ENCODE measurements at places on chromosomes 4 and X.

DNA sequence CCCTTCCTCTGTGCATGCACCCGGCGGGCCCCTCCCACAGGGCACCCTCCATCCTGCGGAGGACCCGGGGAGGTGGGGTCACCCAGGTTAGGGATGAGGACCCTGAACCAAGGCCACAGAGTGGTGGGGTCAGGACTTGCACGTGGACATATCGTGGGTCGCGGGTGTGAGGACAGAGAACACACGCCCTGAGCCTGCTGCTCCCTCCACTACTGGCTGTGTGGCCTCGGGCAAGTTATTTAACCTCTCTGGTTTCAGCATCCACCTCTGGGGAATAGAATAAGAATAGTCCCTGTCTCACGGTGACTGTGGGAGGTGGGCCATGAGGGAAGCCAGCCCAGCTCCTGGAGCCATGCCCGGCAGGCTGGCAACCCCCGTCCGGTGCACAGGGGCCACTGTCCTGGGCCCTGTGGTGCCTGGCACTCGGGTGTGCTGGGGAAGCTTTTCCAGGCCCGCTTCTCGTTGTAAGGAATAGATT lies 5.1 kb downstream of the PSAPL1 start:
- no peak for DNase-seq

- no peak for DNase-seq
Measured at GRCh38 chr4:76558396-76559235, 123.6 kb downstream of the SHROOM3 start.

DNA sequence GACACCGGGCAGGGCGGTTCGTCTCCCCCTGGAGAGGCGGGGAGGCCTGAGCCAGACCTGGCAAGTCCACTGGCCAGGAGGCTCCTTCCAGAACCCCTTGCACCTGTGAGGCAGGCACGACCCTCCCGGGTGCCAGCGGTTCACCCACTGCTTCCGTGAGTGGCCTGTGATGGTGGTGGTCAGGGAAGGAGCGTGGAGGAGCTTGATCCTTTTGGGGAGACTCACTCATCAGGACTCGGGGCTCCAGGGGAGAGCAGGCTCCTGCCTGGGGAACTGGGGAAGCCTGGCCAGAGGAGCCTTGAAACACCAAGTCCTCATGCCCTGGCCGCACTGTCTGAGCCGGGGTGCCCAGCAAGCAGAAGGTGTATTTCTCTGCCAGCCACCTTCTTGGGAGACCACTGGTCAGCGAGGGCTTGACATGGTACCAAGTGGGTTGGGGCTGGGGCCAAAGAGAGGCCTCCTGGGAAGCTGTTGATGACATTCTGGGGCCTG lies 860 bp downstream of the FAM50A start:
- no peak for DNase-seq

GRCh38 chr4:171342646-171343045 lies 470.6 kb upstream of the GALNTL6 start:
- no peak for DNase-seq

DNA sequence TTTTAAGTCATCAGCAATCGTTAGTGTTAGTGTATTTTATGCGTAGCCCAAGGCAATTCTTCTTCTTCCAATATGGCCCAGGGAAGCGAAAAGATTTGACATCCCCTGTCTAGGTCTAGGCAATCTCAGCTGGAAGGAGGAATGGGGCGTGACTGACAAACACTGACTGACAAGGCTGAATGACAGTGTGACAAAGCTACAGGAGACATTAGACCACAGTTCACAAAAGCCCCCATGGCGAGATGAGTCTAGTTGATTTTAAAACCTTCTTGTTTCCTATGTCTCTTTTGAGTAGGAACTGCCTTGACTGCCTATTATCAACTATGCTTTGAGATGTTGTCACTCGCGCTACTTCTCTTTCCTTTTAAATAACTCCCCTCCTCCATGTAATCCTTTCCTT lies 42.3 kb downstream of the QRFPR start:
- no peak for DNase-seq

DNA sequence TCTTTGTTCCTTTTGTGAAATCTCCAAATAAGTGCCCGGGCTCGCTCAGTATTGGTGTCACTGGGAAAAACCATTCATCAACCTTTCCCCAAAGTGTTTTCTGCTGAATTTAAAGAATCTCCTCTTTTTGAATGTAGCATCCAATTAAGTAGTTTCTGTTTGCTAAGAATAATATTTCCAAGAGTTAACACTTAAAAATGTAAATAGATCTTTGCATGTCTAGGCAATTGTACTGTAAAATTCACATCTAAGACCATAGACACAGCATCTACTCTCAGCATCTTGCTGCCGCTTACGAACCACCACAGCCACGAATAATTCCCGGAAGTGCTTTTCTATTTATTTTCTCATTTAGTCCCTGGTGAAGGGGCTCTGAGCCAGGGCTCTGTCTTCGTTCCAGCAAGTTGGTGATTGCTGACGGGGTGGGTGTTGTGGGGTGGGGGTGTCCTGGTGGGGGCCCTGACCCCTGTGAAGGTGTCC lies 1.4 kb downstream of the NSG1 start:
- DNase-seq, result no peak

DNA sequence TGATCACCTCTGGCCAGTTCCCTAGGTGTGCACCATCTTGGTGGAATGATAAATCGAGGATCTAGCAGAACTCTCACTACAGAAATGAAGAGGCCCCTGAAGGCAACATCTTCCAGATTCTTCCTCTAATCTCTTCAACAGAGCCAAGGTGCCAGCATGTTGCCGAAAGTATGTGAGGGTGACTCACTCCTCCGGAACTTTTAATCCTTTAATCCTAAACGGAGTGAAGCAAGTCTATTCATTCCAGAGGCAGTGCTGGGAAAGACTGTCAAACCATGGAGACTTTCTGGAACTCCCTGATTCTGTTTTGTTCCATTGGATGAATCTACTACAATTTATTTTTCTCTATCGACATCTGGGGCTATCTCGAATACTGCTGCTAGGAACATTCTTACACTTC lies 68.7 kb downstream of the SUPT20HL2 start:
- no peak for DNase-seq

DNA sequence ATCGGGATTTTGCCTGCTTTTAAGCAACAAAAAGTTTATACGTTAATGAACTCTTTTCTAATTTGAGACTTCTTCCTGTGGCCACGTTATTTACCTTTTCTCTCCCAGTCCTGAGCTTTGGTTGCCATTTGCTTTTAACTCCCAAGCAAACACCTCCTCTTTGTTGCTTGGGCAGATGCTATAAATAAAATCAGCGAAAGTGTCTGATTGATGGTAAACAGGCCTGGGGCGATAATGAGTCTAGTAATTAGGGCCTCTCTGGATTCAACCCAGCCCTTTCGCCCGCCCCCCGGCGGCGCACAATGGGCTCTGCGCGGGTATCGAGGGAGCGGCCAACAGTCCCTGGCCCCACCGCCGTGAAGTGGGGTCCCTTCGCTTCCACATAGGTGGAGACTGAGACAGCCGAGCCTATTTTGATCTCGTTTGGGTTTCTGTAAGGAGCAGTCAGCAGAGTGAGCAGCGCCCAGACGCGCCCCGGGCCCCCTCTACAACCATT lies 790 bp downstream of the CLGN start:
- DNase-seq, result peak; percentile 3

DNA sequence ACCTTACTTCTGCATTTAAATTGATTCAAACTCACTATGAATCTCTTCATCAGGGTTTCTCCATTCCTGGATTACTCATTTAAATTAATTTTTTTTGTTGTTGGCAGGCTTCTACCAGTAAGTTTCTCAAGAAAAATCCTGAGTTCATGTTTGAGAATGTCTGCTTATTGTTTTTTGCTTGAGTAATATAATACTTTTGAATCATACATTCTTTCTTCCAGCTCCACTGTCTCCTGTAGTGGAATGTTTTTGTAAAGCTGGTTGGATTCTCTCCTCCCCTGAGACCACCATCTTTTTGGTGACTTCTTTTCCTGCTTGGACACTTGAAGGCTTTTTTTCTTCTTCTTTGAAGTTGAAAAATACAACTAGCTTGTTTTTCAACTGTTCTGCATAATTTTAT lies 4.3 kb upstream of the MID1IP1 start:
- no peak for DNase-seq

All from HepG2 (cell line).